ENCODE measurements at places on chromosomes 5 and 9.

DNA sequence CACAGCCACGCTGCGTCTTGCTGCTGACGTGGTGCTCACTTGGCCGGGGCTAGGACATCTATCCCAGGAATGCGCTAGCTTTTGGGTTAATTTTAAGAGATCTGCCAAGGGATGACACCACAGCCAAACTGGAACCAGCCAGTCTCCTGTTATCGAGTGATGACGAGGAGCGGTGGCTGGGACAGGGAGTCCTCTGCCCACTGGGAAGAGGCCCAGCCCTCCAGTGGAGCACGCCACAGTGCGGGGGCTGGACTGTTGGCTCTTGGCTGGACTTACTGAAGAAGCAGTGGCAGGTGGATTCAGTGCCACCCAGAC, 55.1 kb upstream of the PHYKPL start:
- no peak for DNase-seq

- no peak for DNase-seq
Measured at GRCh38 chr5:69489246-69489645, 3.3 kb upstream of the OCLN start.

DNA sequence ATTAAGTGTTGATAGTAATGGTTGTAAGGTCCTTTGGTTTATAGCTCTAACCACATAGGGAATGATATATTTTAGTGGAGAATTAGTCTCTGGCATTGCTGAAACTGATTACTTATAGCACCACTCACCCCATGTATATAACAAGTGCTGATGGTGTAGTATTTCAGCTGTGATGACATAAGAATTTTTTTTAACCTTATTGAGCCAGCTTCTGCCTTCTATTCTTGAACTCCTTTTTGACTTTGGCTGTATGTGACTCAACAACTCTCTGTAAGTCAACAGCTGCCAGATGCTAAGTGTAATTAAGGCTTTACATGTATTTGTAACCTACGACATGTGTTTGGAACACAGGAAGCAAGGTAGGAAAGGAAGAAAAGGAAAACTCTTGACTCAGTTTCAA, 929.6 kb upstream of the WWC1 start:
- no peak for DNase-seq

DNA sequence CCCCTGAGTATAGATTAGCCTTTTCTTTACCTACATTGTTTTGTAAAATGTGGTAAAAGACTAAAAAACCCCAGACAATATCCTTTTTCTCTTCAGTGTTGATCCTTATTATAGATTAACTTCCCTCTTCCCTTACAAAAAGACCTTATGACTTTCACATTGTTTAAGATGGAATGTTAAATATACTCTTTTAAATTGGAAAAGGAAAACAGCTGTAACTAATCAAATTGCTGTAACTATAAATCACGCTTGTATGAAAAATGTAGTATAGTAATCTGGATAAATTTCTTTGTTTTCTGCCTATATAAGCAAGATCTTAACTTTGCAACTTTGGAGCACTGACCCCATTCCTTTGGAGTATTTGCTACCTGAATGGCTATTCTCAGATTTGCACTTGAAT, 383.1 kb downstream of the FAM170A start:
- no peak for DNase-seq

- no peak for DNase-seq
Measured at GRCh38 chr9:93674580-93675335, 98.4 kb downstream of the PHF2 start.
